ENCODE measurements at places on chromosomes 4 and X. TPM values are rescaled to one million over a fixed set of nuclear protein-coding genes. Genes with fewer than 3 reads are reported as not detected.

The PASD1 gene
- total RNA-seq, result not detected

The TDO2 gene
- total RNA-seq, result 0.28 TPM

The IBSP gene
- 0.19 TPM for total RNA-seq

The SAGE1 gene
- total RNA-seq, result not detected

The VCX2 gene
- total RNA-seq, result 0.19 TPM

The ARAP2 gene
- total RNA-seq, result 0.96 TPM

The COL4A5 gene
- 56.9 TPM for total RNA-seq
